ENCODE measurements at places on chromosomes 5 and 9. TPM values are rescaled to one million over a fixed set of nuclear protein-coding genes. Genes with fewer than 3 reads are reported as not detected.

QRFP gene
- not detected for total RNA-seq

PLPPR1 gene
- not detected for total RNA-seq

IFNE gene
- not detected for total RNA-seq

NKD2 gene
- total RNA-seq = 0.16 TPM

IL5 gene
- not detected for total RNA-seq

MARCOL gene
- not detected for total RNA-seq

CKMT2 gene
- total RNA-seq = not detected

ANKRD18B gene
- not detected for total RNA-seq

ZNF462 gene
- not detected for total RNA-seq

MAP3K1 gene
- 102 TPM for total RNA-seq

AGXT2 gene
- total RNA-seq = not detected

MACIR gene
- 3.9 TPM for total RNA-seq

ARRDC1 gene
- 56.9 TPM for total RNA-seq

SIL1 gene
- total RNA-seq = 16.1 TPM
